Activated T-helper 2 cell treated with anti-CD3 and anti-CD28 coated beads, Interferon-gamma antibody, Interleukin-2, Interleukin-4, amounts not matched to agents 10 μg/mL and 5 μg/mL and 100 μg/mL, durations not matched to agents 14 hours and 24 hours and 36 hours (primary cell): ENCODE measurements at places on chromosomes 7 and 10.

GRCh38 chr7:64656489-64656888, 9.4 kb upstream of the ZNF107 start:
- no peak for DNase-seq

- DNase-seq = no peak
Measured at GRCh38 chr7:100190048-100190711, 12.5 kb downstream of the STAG3 start.

GRCh38 chr7:91514591-91514990, 250.4 kb downstream of the FZD1 start:
- DNase-seq = no peak

- DNase-seq = no peak
Measured at GRCh38 chr10:19892677-19893076, 76.4 kb downstream of the PLXDC2 start.

GRCh38 chr10:107708981-107709380, 544.5 kb upstream of the SORCS1 start:
- no peak for DNase-seq

DNA sequence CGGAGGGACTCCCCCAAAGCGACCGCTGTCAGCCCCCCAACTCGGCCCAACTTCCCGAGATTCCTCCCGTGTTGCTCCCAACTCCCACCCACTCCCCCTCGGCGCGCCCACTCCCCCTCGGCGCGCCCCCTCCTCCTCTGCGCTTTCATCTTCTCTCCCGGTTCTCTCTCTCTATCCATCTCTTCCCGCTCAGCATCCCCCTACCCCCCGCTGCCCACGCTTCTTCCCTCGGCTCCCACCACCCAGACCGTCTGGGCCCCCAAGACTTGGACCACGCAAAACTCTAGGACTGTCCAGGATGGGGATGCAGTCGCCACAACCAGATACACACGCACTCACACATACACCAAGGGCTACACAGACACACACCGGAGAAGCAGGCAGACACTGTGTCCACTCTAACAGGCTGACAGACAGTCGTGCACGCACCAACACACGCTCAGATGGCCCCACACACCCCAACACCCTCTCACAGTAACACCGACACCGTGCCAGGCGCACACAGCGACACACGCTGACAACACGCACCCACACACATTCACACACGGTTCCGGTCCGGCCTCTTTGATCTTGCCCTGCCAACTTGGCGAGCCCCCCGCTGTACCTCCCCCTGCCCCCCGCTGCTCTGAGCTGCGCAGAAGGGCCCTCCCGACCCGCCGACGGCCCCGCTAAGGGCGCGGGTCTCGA, 1.1 kb downstream of the GRID1 start:
- no peak for DNase-seq

DNA sequence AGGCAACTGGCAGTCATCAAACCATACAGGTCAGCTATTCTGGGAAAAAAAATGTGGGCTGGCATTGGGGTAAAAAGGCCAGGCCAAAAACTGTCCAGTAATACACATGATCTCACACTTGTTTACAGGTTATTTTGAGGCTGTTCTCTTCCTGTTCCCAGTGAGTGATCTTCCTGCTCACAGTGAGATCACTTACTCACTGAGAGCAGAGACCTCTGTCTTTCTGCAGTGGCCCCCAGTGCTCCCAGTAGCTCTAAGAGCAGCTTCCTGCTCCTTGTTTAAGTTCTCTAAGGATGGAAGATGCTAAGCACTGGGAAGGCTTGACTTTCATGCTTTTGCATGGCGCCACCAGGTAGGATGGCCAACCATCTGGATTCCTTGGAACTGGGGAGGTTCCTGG, 93.5 kb upstream of the KIAA1217 start:
- no peak for DNase-seq

DNA sequence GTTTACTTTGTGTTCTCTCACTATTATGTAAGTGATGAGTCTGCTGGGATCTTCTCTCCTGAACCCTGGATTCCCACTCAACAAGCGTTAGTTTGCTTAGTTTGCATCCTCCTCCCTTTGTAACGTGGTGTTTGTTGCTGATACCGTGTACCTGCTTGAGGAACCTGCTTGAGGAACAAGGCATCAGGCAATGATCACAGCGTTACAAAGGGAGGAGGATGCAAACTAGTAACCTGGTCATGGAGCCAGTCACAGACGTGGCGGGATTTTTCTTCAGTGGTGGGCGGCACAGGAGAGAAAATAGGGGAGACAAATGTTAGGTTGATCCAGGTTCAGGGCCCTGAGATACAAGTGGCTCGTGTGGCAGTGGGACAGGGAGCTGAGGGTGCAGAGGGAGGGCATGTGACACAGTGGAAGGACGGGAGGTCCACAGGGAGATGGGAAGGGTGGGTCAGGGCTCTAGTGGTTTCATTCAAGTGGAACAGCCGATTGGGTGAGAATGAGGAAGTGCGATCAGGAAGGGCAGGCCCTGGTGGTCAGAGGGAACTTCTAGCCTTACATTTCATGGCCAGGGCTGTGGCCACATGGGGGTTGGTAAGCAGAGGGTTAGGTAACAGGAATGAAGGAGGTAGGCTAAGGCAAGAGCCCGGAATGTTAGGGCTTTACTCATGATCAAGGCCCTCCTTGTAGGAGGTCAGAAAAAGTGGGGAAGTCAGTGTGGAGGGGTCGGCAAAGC, 38.0 kb downstream of the SNX10 start:
- no peak for DNase-seq
